Tongue (tissue), 3 donors: ENCODE measurements at places on chromosomes 5 and 9.

DNA sequence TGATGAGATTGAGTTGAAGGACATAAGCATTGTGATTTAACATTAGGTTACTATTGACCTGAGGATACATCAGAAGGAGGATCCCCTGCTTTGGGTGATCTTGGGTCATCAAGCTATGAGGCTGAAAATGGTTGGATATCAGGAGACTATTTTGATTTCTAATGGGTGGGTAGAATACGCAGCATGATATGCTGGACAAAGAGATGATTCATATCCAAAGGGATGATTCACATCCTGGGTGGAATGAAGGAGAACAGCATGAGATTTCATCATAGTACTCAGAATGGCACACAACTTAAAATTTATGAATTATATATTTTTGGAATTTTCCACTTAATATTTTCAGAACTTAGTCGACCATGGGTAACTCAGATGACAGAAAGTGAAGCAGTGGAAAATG lies 1759.5 kb upstream of the C9orf72 start:
- no peak for DNase-seq

- no peak for DNase-seq
Measured at GRCh38 chr9:86836266-86836665, 111.0 kb downstream of the GAS1 start.

DNA sequence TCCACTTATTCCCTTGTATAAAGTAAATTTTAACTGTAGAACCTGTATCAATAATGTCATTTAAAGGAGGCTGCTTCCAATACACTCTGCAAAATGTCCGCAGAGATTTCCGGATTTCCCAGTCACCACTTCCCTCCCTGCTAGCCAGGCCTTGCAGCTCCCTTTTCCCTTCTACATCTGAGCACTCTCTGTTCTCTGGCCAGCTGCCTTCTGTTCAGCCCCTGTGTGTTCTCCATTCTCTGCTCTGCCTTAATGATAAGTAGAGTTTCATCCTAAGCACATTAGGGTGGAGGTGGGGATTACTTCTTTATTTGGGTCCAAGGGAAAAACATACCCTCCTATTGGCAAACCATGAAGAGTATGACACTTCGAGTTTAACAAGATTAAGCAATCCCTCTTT lies 719.6 kb upstream of the WWC1 start:
- no peak for DNase-seq

DNA sequence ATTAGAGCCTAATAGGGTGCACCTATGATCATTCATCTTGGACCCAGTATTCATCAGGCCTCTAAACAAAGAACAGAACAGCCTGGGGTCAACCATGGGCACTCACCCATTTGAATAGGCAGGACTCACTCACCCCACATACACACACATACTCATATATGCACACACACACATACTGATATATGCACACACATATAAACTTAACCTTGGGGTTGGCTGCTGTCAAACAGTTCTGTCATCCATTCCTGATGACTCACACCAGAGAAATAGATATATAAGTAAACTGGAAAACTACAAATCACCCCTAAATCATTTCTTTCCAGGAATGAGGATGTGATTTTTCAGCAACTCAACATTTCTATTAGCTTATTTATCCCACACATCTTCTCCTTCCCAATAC lies 51.3 kb downstream of the ARL15 start:
- DNase-seq, result no peak

DNA sequence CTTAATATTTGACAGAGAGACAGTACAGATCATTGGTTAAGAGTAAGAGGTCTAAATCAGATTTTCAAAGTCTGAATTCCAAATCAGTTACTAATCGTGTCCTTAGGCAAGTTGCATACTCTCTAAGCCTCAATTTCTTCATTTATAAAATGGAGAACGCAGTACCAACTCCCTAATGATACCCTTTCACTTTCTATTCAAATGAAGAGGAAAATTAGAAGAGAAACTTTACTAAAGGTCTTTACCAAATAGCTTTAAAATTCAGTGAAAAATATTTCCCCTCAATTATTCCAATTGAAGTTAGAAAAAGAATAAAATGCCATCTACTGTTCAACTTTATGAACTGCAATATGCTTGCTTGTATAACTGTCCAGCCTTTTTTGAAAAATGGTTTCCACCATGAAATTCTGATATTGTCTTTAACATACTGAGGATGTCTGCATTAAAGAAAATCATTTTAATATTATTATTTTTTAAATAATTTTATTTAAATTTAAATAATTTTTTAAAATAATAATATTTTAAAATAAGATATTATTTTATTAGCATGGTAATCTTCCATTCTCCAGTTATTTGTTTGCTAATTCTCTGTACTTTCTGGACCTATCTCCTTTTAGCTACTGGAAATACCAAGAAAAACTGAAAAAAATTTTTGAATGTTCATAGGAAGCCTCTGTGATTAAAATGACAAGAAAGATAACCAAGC lies 36.0 kb downstream of the POC5 start:
- DNase-seq, result peak; percentile 70

- DNase-seq, result peak; percentile 71
Measured at GRCh38 chr9:131747352-131747751, 7.5 kb upstream of the RAPGEF1 start.

- no peak for DNase-seq
Measured at GRCh38 chr5:163756170-163756569, 250.8 kb downstream of the MAT2B start.
